ENCODE measurements at places on chromosomes 16 and 17. TPM values are rescaled to one million over a fixed set of nuclear protein-coding genes. Genes with fewer than 3 reads are reported as not detected.

The TPSAB1 gene
- 156 TPM for total RNA-seq

DNA sequence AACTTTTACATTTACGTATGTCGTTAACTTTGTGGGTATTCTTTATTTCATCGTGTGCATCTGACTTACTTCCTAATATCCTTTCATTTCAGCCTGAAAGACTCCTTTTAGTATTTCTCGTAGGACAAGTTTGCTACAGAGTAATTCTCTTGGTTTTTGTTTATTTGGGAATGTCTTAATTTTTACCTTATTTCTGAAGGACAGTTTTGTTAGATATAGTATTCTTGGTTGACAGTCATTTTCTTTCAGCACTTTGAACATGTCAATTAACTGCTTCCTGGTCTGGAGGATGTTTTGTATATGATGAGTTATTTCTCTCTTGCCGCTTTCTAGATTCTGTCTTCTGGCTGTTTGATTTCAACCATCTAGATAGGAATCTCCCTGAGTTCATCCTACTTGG lies 109.2 kb upstream of the NACA2 start:
- DNase-seq, result no peak

DNA sequence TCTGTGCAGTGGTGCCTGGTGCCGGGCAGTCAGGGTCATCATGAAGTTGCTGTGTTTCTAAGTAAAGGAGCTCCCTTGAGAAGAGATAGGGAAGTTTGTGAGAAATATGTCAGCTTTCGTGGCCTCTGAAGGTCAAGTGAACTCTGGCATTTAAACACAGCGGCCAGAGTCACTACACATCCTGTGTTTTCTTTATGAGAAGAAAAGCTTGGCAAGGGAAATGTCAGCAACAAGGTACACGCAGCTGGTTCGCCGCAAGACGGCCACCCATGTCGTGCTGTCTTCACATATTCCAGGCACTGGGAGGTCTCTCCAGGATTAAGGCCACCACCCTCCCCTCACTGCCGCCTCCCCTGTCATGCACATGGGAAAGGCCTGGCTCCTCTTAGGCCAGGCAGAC lies 33.2 kb upstream of the PEMT start:
- no peak for DNase-seq

DNA sequence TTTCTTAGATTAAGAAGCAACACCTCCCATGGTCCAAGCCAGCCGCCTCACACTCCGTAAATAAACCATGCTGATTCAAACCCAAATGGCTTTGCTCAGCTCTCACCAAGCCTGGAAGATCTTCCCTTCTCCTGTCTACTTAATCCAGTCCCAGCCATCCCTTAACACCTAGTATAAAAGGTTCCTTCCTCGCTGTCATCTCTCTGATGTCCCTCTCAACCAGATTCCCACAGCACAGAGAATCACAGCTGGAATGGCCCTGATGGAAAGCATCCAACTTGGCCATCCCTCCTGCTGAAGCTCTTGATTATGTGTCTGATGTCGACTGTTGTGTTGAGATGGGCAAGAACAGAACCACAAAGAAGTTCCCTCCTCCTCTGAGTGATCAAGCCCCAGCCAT lies 50.6 kb upstream of the ADCY9 start:
- DNase-seq, result no peak

DNA sequence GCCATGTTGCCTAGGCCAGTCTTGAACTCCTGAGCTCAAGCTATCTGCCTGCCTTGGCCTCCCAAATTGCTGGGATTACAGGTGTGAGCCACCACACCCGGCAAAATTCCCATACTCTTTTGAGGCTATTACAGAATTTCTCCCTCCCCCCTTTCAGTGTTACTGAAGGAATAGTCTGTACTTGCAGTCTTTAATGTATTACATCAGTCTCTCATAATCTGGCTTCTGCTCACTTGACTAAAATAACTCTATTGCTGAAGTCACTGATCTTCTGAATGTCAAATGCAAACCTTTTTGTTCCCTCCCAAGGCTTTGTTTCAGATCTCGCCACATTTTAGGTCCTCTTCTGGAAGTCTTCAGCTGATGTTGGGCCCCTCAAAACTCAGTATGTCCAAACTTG lies 51.8 kb downstream of the TNRC6A start:
- no peak for DNase-seq

DNA sequence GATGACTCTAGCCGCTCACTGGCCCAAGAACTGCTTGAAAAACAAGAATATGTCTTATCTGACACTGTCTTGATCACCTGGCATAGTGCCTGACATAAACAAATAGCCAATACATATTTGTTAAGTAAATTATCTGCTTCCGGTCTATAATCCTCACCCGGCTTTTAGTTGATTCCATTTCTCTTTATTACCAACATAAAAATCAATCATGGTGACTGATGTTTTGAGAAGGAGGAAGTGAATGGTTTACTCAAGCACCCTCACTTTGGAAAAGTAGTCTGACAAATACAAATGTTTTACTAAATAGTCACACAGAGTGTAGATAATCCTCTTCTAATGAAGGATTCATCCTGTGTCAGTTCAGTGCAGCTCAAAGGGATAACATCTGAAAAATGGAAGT lies 47.0 kb downstream of the SKAP1 start:
- no peak for DNase-seq

All from breast epithelium (tissue), 4 donors.